ENCODE measurements at places on chromosomes 16 and 17. TPM values are rescaled to one million over a fixed set of nuclear protein-coding genes. Genes with fewer than 3 reads are reported as not detected.

GRCh38 chr17:79667746-79668145 is 56.9 kb upstream of the RBFOX3 start:
- DNase-seq = no peak

FOXL1 gene
- total RNA-seq = not detected

GRCh38 chr17:34740565-34741520 is 161.5 kb downstream of the TMEM132E start:
- no peak for DNase-seq

DNA sequence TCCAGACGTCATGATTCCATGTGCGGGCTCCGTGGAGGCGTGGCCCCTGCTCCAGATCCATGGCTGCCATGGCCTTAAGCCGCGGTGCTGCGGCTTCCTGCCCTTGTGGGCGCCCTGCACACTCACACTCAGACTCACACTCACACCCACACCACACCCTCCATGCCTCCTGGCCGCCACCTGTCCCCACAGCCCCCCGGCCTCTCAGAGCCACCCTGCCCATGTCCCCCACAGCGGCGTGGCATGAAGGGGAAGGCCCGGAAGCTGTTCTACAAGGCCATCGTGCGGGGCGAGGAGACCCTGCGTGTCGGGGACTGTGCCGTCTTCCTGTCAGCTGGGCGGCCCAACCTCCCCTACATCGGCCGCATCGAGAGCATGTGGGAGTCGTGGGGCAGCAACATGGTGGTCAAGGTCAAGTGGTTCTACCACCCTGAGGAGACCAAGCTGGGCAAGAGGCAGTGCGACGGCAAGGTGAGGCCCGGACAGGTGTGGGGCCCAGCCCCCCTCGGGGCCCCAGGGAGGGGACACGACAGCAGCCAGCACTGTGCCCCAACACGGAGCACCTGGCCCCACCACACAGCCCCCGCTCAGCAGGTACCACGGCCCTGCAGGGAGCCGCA is 50.0 kb downstream of the ACTG1 start:
- DNase-seq = no peak

DNA sequence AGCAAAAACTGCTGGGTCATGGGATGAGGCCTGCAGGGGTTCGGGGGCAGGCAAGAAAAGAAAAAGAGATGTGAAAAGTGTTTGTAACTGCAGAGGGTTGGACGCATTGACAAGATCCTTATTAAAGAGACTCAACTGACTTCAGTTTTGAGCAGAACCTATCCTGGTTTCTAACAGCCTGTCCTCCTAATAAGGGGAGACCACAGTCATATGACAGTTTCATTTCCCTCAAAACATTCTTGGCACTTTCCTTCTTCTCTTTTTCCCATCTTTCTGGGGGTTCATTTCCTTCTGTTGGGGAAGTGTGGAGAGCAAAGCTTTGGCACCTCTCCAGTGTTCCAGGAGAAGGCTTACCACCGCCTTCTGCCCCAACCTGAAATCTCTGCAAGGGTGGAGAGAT is 118.5 kb downstream of the MAF start:
- no peak for DNase-seq

GRCh38 chr16:64738321-64738960 is 383.4 kb downstream of the CDH11 start:
- DNase-seq = no peak

NPIPB13 gene
- total RNA-seq = 24.6 TPM

TNFSF12 gene
- total RNA-seq = 14.3 TPM

DNA sequence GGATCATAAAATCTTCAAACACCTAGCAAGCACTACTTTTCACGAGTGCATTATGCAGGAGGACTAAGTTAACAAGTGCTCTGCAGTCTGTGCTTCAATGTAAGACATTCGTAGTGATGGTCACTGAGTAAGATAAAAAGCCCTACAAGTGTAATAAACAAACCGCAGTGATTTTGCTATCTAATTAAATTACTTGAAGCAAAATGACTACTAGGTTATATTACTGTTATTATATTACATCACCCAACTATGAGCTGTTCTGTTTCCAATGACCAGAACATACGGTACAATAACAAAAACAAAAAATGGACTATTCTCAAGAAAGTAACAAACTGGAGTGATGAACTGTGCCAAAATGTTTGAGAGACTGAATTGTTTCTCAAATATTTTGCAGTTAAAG is 11.2 kb downstream of the KLHL10 start:
- DNase-seq = no peak

Measured in PC-9 (cell line).